KG1 (cell line): ENCODE measurements at places on chromosomes 7 and 10.

DNA sequence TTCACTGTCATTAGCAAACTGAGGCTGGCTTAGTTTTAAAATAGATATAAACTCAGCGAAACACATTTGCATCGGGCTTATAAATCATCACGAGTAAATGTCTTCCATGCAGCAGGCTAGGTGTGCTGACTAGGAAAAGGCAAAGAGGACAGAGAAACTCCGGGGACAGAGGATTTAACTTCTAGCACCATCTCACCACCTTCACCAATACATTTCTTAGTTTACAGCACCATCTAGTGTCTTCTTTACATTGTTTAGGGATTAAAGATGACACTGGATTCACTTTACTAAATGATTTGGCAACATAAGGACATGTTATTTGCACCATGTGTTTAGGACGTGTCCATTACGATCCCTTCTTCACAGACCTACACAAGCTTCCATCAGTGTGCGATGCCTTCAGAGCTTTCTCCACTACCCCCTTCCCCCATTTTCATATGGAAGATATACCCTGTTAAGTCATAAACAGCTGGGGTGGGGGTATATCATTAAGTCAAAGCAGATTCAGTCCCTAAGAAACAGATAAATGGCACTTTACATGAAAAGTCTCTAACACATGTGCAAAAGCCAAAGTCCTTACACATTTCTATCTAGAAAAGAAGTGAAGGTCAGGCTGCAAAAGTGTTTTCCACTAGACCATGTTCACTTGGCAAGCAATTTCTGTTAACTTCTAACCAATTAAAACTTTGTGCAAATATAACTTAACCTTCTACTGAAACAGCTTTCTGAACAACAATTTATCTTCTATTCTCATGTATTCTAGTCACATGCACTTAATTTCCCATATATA lies 103.3 kb downstream of the GRB10 start:
- DNase-seq: peak; percentile 49

GRCh38 chr7:128933180-128933891 lies 4.4 kb upstream of the IRF5 start:
- DNase-seq: no peak

DNA sequence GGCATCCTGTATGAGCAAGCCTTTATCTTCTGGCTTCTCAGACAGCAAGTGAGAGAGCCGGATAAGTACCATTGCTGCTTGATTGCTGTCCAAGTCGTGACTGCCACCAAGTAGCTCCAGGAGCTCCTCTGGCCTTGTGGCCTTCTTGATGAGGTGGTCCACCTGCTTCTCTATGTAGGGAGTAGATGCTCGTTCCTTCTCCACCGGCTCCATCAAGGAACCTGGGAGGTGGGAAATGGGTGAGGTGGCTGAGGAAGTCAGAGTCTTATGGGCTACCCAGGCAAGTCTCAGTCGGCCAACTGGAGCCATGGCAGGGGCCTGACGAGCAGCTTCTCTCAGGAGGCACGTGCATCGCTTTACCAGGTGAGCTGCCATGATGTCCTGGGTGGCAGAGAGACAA lies 2.6 kb downstream of the TBRG4 start:
- DNase-seq: no peak

DNA sequence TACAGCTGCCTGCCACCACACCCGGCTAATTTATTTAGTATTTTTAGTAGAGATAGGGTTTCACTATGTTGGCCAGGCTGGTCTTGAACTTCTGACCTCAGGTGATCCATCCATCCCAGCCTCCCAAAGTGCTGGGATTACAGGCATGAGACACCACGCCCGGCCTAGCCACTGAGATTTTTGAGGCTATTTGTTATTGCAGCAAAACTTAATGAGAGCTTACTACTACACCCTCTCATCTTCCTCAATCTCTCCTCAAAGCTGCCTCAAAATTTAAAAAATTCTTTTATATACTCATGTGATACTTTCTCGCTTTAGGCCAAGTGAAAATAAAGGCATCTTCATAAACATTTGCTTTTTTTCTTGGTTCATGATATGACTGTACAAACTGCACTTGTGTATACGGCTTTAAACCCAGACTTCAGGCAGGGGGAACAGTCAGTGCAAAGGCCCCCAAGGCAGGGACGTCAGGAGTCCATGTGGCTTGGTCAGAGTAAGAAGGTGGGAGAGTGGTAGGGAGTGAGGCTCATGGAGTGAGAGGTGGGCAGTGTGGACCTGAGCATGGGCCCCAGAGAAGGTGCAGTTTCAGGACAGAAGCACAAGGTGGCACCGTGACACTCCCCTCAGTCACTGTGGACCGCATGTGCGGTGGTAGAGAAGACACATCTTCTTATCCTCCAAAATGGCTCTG lies 55.5 kb downstream of the SYPL1 start:
- no peak for DNase-seq

- no peak for DNase-seq
Measured at GRCh38 chr10:86871563-86872183, 85.7 kb downstream of the MMRN2 start.

- no peak for DNase-seq
Measured at GRCh38 chr10:73424478-73424877, 8.9 kb downstream of the MSS51 start.

DNA sequence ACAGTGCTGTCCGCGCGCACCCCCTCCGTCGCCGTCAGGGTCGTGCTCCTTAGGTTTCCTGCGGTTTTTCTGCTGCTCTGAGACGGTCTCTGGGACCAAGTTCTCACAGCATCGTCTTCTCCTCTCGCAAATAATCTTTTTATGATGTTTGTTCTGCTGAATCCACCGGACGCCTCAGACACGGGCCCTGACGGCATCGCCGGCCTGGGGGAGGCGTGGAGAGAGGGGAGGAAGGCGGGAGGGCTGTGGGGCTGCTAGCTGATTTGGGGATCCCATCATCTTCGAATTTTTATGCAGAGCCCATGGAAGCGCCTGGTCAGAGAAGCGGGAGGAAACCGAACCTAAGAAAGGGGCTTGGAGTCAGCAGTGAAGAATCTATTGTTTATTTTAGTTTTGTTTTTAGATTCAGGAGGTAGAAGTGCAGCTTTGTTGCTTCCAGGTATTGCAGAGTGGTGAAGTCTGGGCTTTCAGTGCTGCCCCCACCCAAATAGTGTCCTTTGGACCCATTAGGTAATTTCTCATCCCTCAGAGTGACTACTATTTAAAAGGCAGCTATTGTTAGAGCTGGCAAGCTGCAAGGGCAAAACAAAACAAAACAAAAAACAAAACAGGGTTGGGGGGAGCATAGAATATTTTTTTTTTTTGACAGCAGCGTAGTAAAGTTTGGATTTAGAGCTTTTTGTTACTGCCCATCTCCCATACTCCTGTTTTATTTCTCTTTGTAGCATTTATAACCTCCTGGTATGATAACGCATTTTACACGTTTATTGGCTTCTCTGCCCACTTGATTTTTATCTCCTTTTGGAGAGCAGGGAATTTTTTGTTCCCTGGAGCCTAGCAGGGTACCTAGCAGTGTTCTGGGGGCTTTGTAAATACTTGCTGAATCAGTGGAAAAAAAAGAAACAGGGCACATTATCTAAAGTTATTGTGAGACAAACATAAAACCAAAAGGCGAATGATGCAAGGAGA lies 92.6 kb downstream of the SPAG6 start:
- no peak for DNase-seq

DNA sequence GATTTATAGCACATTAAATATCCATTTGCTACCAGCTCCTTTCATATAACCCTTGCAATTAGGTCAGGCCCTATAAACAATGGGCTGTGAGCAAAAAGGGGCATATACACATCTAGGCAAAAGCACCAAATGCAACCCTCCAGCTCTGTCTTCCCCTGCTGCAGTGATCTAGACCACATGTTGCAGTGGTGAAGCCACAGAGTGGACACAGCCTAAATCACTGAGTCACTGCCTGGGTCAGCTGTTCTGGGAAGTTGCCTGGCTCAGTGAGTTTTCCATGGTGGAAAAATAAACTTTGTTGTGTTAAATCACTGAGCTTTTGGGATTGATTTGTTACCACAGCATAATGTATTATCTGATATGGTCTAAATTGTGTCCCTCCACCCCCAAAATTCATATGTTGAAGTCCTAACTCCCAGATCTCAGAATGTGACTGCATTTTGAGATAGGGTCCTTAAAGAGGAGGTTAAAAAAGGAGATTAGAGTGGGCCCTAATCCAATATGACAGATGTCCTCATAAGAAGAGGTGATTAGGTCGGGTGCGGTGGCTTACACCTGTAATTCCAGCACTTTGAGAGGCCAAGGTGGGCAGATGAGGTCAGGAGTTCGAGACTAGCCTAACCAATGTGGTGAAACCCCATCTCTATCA lies 70.4 kb downstream of the ZFAND4 start:
- no peak for DNase-seq

- DNase-seq: no peak
Measured at GRCh38 chr10:635088-635861, 54.2 kb downstream of the DIP2C start.

DNA sequence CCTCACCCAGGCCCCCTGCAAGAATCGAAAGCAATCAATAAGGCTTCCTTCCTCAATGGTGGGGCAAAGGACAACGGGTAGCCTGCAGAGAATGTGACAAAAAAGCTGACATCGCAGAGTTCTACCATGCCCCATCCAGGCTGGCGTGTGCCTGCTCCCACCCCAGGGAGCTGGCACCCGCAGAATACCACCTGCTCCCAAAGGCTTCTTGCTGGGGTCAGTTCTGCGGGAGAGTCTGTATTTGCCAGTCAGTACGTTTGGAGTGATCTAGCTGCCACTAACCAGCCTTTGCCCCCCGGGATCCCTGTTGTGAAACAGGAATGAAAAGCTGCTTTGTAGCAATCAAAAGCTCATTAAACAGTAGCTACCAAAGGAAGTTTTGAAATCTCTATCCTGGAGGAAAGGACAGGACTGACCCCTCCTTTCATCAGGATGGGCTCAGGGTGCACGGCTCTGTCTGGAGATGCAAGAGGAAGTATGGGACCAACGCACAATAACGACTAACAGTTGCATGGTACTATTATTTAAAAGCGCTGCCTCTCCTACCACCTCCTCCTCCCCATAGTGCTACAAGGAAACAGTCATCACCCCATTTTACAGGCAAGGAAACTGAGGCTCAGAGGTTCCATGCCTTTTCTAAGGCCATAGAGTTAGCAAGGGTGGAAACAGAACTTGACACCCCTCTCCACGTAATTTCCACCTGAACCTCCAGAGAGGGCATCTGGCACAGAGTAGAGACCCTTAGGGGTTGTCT lies 67.0 kb downstream of the FGFR2 start:
- DNase-seq: no peak

DNA sequence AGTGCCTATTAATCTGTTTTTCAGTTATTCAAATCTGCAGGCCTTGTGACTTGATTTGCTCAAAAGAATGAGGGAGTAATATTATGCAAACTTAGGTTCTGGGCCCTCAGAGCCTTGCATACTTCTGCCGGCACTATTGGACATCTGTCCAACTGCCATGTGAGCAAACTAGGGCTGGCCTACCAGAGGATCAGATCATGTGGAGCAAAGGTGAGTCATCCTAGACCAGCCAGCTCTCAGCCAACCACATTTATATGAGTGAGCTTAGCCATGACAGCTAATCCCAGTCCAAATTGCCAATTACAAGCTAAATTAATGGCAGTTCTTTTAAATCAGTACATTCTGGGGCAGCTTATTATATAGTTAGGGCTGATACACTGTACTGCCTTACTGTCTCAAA lies 69.6 kb downstream of the SDHAF3 start:
- DNase-seq: no peak

- no peak for DNase-seq
Measured at GRCh38 chr10:101485681-101486554, 102.1 kb downstream of the POLL start.

GRCh38 chr10:13767676-13768178 lies 181.0 kb downstream of the PRPF18 start:
- no peak for DNase-seq

- DNase-seq: no peak
Measured at GRCh38 chr7:50619684-50620083, 54.5 kb upstream of the DDC start.

DNA sequence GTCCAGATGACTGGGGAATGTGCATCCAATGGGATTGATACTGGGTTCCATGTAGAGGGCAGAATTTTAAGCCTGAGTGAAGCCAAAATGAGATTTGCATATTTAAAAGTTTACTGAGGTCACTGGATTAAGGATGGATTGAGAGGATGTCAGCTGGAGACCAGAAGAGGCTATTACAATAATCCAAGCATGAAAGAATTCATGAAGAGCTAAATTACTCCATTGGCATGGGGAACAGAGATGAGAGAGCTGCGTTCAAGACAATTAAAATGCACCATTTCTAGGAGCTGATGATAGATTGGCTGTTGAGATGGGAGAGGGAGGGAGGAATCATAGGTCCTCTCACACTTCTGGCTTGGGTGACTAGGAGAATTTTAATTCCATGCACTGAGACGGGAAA lies 158.5 kb downstream of the JCAD start:
- no peak for DNase-seq

DNA sequence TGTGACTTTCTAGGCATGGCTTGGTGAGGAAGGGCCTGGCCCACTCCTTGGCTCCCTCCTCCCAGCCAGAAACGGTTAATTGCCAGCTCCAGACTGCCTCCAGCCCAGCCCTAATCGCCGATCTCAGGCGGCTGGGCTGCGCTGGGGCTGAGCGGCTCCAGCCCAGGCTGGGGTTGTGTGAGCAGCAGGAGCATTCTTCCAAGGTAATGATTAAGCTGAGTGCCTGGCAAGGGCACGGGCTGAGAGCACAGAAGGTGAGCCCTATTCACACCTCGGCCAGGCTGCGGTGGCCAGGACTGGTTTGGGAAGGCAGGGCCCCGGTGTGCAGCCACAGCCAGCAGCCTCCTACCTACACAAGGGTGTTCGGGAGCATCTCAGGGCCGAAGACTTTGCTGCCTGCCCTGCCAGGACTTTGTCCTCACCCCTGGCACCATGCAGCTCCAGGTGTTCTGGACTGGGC lies at the start of gene TMEM72:
Gene TMEM72, plus strand, starts transcription at position 257 of the 460 bp plus-strand sequence. Its CDS starts 176 bp downstream, at position 433.
- no peak for DNase-seq

- DNase-seq: no peak
Measured at GRCh38 chr10:90987383-90987782, 66.5 kb upstream of the ANKRD1 start.

GRCh38 chr10:97849687-97850402 lies at the start of gene GOLGA7B:
TSS of gene GOLGA7B (plus strand) at chr10:97849843. CDS start at chr10:97850304, 461 bp downstream.
- no peak for DNase-seq

DNA sequence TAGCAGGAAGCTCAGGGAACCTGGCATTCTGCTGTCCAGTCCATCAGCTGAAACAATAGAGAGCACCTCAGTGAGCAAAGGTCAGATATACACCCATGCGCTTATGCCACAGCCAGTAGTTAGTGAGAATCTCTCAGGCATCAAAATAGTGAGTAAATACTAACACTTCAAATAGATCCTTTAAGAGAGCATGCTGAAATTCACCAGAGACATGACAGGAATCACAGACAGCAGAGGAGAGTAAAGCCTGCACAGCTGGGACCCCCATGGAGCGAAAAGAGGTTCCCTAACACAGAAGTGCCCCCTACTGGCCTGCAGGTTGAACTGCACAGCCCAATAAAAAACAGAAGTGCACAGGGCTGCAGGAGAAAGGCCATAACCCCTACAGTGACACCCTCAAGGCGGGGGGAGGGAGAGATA lies 57.6 kb upstream of the ANTXRL start:
- peak; percentile 33 for DNase-seq

DNA sequence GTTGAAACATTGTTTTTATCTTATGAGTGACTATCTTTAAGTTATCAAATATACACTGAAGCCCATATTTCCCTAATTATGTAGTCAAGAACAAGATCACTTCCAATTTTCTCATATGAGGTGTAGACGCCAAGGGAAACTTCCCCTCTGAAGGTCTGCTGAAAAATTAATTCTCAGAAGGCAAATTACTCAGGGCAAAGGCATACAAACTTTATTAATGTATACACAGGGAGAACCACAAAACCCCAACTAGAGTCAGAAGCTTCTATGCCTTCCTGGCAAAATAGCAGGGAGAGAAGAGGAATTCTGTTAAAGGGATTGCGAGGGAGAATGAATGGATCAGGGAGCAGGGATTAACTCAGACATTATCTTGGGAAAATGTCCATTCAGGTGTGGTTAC lies 83.4 kb downstream of the DOCK4 start:
- no peak for DNase-seq
